ENCODE measurements at places on chromosomes 6 and 20.

DNA sequence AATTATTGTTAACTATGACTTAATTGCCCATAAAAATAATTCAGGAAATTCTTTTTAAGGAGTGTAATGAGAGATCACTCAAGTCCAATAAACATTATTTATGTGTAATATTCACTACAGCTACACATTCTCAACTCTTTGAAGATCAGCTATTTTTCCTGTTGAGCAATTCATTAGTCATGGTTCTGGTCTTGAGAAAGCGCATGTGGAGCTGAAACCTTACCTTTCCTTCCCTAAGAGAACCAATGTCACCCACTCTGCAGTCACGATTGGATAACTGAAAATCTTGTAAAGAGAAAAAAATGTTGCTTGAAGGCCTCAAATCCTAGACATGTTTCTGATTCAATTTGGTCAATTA is 736.9 kb upstream of the MARCKS start:
- DNase-seq, result no peak

- DNase-seq, result no peak
Measured at GRCh38 chr6:90859612-90860011, 272.7 kb upstream of the MAP3K7 start.

DNA sequence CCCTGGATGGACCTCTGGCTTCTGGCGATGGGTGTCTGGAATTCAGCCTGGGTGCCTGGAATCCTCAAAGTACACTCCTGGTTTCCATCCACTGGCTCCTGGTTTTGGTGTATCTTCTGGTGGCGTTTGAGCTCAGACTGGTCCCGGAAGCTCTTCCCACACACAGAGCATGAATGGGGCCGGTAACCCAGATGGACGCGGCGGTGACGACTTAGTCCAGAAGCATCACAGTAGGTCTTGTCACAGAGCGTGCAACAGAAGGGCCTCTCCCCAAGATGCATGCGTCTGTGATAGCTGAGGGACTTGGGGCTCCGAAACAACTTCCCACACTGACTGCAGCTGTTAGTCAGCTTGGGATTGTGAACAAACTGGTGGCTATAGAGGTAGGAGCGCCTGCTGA is 7.8 kb downstream of the ZFP57 start:
- no peak for DNase-seq

DNA sequence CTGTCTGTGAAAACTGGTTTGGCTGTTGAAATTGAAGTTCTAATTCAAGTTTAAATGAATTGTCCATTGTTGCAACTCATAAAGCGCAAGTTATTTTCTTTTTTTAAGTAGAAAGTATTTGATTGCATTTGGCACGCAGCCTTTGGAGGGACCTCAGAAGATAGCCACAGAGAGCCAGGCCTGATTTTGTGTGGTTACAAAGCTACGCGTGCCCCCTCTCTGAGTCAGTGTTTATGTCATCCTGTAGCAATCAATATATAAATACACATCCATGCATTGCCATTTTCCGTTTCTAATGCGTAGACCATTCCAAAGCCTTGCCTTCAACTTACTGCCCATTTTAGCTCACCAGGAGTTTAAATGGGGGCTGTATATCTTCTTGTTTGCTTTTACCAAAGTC is 173.2 kb downstream of the TMEM242 start:
- no peak for DNase-seq

DNA sequence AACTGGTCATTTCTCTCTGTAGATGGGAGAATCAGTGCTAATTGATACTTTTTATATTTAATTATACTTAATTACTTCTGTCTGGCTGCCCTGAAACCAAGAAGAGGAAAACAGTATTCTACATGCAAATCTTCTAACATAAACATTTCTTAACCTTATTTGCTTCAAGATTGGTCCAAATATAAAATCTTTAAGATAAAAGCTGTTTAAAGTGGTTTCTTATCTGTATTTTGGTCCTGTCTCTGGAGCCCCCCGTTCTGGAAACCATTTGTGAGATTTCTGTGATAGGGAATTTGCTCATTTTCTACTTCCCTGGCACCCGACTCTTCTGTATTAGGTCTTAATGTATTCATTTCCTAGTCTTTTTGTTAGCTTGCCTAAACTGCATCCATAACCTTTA is 168.6 kb downstream of the RNF144B start:
- no peak for DNase-seq

GRCh38 chr6:80553071-80553740 is 446.7 kb downstream of the BCKDHB start:
- DNase-seq, result no peak

GRCh38 chr6:14861491-14861943 is 384.4 kb upstream of the JARID2 start:
- DNase-seq, result no peak

DNA sequence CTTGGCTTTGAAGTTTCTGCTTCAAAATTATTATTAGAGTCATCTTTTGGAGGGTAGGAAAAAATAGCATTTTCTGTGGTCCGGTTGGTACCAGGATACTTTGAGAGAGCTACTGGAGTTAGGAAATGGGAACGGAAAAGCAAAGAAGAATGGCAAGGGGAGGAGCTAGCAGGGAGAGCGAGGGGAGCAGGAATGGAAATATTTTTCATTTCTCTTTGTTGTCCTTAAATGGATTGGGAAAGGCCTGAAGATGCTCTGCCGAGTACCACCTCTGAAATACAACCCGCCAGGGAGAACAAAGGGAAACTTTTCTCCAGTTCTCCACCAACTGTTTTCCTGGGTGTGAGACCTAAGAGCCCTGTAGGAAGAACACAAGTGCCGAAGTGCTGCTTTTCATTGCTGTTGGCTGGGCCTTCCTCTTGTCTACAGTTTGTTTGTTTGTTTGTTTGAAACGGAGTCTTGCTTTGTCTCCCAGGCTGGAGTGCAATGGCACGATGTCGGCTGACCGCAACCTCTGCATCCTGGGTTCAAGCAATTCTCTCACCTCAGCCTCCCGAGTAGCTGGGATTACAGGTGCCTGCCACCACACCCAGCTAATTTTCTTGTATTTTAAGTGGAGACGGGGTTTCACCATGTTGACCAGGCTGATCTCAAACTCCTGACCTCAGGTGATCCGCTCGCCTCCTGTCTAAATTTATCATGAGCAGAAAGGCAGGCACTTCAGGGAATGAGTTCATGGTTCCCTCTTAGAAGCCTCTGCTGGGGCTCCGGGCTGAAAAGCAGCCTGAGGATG is 3.5 kb upstream of the TRAF3IP2 start:
- no peak for DNase-seq

DNA sequence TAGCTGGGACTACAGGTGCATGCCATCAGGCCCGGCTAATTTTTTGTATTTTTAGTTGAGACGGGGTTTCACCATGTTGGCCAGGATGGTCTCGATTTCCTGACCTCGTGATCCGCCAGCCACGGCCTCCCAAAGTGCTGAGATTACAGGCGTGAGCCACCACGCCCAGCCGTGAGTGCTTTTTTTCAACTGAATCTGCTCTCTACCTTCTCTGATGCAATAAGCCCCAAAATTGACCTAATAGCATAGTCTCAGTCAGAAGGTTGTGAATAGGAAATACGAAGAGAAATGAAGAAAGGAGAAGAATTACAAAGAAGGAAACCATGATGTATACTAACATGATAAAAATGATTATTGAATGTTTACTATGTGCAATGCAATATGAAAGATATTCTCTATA is 33.2 kb downstream of the BEND6 start:
- no peak for DNase-seq

- no peak for DNase-seq
Measured at GRCh38 chr6:156961282-156961892, 184.2 kb downstream of the ARID1B start.

GRCh38 chr6:16511723-16512489 is 249.4 kb downstream of the ATXN1 start:
- DNase-seq, result peak; percentile 44

GRCh38 chr20:16576219-16576618 is 3.0 kb upstream of the KIF16B start:
- DNase-seq, result no peak

DNA sequence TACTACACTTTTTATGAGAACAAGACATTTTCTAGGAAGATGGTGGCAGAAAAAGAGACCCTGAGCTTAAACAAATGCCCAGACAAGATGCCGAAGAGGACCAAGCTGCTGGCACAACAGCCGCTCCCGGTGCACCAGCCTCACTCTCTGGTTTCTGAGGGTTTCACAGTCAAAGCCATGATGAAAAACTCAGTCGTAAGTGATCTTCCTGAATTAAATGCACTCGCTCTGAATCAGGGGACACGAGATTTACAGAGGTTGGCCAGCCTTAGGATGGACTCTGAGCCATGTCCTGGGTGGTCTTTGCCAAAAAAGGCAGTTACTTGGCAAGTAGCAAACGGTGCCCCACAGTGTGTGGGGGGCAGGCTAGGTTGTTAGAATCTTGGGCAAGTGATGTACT is 423 bp downstream of the PACRG start:
- no peak for DNase-seq

GRCh38 chr20:37280403-37280802 is 9.1 kb upstream of the MANBAL start:
- DNase-seq, result no peak

- no peak for DNase-seq
Measured at GRCh38 chr6:106439459-106439858, 78.9 kb downstream of the CRYBG1 start.

- DNase-seq, result no peak
Measured at GRCh38 chr6:47416396-47417345, 60.9 kb upstream of the CD2AP start.

GRCh38 chr20:16451982-16452381 is 121.3 kb downstream of the KIF16B start:
- DNase-seq, result no peak

- DNase-seq, result no peak
Measured at GRCh38 chr6:9140172-9140571, 704.8 kb upstream of the SLC35B3 start.

- DNase-seq, result no peak
Measured at GRCh38 chr6:97218912-97219311, 64.1 kb downstream of the MMS22L start.

DNA sequence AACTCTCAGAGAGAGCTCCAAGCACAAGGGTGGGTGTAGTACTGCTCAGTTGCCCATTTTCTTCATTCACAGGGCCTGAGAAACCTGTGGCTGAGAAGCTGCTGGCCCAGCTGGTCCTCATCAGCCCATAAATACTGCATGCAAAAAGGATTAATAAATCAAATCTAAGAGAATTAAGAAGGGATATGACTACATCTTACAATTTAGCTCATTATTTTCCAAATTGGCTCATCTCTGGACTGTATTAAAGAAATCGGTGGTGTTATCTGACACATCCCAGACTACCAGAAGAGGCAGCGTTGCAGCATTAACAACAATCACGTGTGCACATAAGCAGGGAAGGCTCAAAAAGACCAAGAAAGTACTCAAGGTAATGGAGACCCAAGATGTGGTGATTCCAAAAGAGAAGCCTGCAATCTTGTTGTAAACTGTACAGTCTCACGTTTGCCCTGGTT is 90.7 kb downstream of the CD24 start:
- no peak for DNase-seq

DNA sequence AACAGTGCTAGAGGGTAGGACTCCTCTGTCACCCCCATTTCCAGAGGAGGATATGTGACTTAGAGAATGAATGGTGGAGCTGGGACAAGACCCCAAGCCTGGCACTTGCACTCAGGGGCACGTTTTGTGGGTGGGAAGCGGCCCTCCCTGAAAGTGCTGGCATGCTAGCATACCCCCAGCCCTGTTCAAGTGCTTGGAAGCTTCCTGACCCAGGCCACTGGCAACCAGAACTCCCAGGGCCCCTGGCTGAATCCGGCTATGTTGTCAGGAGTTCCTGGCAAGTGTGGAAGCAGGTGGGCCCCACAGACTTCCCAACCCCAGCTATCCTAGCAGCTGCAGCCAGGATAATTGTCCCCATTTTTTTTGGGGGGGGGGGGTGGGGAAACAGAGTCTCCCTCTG is 35.6 kb upstream of the TGM2 start:
- DNase-seq, result no peak

- DNase-seq, result peak; percentile 35
Measured at GRCh38 chr6:166955865-166956443, 396 bp downstream of the RNASET2 start.

DNA sequence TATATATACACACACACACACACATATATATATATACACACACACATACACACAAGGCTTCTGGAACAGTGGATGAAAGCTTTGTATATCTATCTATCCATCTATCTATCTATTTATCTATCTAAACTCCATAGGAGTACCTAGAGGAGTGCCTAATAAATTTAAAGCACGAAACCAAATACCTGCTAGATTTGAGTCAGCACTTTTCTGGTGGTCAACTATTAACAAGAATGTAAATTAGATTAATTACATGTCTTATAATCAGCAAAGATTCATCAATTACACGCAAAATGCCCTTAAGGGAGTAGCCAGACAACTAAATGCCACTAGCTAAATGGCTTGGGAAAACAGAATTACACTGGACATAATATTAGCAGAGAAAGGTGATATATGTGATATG is 26.6 kb downstream of the HLA-A start:
- no peak for DNase-seq

- no peak for DNase-seq
Measured at GRCh38 chr6:164845773-164846172, 463.6 kb downstream of the C6orf118 start.

- DNase-seq, result no peak
Measured at GRCh38 chr6:40328986-40329545, 258.1 kb downstream of the LRFN2 start.

- no peak for DNase-seq
Measured at GRCh38 chr20:50267041-50267865, 76.6 kb downstream of the CEBPB start.

- peak; percentile 8 for DNase-seq
Measured at GRCh38 chr20:52379723-52380336, 188.3 kb upstream of the ZFP64 start.

DNA sequence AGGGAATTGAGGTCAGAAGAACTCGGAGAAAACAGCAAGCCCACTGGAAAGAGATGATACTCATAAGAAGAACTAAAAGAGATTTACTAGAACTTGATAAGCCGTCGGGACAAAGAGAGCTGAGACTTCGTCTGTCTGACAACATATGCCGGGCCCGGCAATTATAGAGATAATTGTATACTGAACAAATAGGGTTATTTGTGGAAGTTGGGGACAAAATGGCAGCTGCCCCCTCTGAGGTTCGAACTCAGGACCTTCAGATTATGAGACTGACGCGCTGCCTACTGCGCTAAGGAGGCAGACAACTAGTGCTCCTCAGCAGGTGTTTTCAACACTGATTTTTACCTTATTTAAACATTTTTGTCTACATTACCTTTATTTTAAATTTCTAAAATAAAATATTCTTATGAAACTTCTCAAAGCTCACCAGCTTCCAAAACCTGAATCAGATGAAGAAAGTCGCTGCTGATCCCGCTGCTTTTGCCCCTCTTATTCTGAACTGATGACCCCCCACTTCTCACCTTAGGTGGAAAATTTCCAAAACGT is 29.3 kb upstream of the TRIM27 start:
- peak; percentile 70 for DNase-seq

DNA sequence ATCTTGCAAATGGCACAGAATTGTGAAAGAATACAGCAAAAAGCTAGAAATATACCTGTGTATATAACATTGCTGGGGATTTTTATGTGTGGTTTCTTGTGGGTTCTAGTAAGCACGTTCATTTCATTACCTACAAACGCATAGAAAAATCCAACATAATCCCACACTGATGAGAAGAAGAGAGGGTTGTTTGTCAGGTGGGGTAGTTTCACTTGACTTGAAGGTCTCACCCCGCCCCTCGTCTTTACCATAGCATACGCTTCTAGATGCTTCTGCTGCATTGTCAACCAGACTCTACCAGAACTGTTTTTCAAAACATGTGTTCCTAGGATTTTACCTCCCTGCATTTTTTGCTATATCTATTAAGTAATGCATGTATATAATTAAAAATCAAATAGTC is 284.1 kb upstream of the TAB2 start:
- peak; percentile 15 for DNase-seq

Data from stimulated activated CD4-positive, alpha-beta T cell treated with anti-CD3 and anti-CD28 coated beads, Interleukin-1b, Interleukin-23, amount 100 ng/mL, for 48 hours (primary cell).